ENCODE measurements at places on chromosomes 16 and 17.
A peak's percentile ranks its signal among the peaks of the same experiment; 100 is the strongest.

DNA sequence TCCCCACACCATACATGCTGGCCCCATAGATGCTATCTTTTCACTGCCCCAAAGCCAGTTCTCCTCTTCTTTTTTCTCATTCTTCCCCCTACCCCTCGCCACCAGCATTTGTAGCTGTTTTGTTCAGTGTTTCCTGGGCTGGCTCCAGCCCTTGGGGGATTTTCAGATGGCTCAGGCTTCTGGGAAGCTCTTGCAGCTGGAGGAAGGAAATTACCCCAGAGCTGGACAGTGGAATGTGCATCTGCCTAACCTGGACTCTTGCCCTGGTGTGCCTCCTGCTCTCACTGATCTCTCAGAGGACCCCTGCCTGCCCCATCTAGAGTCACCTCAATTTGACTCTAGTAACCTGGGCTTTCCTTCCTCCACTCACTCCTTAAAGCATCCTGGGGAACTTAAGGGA lies 82.8 kb downstream of the MYH13 start:
- DNase-seq: no peak

DNA sequence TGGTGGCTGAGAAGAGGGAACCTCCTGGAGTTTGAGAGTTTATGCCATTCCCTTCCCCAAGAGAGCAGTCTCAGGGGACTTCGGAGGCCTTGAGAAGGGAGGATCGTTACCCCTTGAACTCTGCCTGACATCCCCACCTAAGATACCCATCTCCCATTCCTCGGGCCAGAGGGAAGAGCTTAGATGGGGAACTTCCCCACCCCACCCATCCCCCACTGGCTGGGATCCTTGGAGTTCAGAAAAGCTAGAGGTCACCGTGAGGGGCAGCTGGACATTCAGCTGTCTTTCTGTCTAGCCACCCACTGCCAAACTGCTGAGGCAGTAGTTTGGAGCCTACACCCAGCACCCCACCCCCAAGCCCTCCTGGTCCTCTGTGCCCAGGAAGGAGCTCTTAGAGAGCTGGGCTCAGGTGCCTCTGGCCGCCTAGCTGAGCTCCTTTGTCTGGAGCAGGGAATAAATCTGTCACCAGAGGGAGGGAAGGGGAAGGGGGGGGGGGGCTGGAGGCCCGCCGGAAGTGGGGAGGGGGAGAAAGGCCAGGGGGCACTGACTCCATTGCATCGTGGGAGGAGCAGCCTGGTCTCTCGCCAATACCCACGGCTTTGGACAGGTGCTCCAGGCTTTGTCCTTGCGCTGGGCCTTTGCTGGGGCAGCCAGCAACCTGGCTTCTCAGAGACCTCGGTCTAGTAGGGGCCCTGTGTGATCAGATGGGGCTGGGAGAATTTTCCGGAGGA lies 1.0 kb downstream of the HSD11B2 start:
- no peak for DNase-seq

DNA sequence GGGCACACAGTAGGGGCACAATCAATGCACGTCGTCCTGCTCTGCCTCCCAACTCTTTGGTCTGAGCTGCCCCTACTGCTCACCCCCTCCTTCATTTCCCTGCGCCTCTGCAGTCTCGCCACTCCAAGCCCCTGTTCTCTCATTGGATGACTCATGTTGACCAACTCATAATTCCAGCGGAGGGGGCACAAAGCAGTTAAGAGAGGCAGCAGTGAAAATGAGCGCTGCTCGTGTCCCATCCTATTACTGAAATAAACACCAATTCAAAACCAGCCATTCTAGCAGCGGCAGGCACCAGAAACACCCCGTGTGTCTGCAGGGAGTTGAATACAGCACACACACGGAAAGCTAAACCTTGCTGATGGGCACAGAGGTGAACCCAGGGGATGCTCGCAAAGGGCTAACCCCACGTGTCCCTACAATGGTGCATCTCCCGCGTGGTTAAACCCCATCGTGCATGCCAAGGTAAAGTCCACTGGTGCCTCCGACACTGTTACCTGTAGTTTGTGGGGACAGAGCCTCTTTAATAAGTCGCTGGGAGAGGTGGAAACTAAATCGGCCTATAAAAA lies 310.4 kb downstream of the XYLT1 start:
- no peak for DNase-seq

DNA sequence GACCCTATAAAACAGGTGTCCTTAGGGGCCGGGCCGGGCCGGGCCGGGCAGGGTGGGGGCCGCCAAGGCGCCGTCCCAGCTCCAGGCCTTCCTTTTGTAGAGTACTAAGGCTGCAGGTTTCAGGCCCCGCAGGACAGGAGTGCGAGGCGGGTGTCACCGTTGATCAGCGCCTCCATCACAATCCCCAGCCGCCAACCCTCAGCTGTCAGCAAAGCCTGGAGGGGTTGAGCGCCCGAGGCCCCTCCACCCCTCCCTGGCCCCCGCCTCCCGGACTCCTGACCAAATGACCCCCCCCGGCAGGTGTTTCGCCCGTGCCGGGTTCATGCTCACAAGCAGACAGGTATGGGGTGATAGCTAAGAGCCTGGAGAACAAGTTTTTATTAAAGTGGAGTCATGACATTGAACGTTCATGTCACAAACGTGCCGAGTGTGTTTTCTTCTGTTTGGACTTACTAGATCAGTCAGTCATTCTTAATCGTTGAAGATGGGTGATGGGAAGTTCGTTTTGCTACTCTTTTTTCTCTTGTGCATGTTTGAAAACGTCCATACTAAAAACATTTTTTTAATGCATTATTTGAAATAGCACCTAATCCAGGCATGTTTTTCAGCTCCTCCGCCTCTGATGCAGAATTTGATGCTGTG lies 534 bp downstream of the ARL2BP start:
- no peak for DNase-seq

- DNase-seq: no peak
Measured at GRCh38 chr17:36503456-36504155, 17.1 kb downstream of the ZNHIT3 start.

DNA sequence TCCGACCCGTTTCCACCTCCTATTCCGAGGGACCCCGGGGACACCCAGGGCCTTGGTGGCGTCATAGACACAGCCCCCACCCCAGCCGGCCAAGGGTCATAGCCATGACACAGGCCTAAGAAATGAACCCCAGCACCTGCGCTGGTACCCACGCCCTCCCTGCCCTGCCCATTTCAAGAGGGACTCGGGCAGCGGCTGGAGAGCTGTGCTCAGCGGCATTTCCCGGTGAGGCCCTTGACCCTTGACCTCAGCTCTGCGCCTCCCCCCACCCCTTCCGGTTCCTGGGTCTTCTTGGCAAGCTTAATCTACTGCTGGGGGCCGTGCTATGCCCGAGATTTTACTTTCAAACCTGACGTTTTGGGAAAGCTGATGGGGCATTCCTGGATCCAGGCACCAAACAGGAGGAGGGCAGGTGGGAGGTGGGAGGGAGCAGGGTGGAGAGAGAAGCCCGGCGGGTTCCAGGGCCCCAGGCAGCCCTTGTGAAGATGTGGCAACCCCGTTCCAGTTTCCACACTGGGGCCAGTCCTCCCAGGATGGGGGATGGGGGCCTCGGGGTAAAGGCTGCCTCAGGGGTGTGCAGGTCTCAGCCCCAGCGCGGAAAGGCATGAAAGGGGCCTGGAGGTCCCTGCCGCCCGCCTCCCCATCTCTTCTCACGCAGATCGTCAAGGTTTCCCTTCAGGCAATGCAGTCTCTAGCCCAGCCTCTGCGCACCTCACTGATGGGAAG lies at the start of gene SLC22A31:
SLC22A31 (minus strand) TSS at position 414 of the 726 bp plus-strand sequence; CDS start at position 378, 36 bp downstream.
- peak; percentile 37 for DNase-seq

DNA sequence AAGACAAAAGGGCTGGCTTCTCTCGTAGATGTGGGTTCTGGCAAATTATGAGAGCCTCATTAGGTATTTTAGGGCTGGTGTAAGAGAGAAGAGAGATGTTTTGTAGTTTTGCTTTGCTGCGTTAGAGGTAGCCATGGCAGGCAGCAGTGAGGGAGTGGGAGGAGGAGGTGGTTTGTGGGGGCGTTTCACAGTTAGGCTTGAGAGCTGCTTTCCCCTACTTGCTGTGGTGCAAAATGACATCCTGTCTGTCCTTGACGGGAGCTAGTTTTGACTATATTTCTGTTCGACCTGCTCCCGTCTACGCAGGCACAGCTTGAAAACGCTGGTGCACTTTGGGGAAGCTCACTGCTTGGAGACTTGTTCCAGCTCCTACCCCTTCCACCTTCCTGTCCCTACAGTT lies 75.5 kb downstream of the SLC5A11 start:
- no peak for DNase-seq

DNA sequence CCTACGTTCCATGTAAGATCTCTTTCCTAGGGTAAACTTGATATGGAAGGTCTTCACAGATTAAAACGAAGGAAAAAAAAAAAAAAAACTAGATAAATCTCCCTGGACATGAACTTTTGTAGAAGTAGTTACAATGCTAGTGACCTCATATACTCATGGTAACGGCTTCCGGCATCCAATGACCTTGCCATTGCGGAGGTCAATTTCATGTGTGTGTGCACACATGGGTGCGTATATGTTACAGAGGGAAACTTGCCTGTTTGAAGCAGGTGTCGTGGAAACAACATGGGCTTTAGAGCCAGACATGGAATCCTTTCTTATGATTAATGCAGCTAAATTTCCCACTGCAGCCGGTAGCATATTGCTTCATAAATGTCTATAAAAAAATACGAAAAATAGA lies 435.5 kb downstream of the MAF start:
- no peak for DNase-seq

- peak; percentile 66 for DNase-seq
Measured at GRCh38 chr17:38584350-38584925, 21.3 kb downstream of the SRCIN1 start.

DNA sequence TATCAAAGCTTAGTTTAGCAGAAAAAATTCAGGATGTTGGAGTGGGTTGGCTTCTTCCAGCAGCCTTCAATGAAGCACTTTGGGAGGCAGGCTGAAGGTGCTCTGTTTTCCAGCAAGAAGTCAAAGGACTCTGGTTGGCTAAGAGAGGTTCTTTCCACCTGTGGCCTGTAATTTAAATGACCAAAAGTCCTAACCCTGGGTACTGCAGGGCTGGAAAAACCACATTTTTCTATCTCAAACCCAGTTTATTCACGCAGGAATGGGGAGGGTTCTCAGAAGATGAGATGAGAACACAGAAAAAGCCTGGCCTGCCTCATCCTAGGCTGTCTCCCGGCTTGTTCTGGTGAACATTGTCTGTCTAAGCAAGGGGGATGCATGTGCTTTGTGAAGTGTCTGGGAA lies 68.6 kb upstream of the ZFHX3 start:
- no peak for DNase-seq

- peak; percentile 77 for DNase-seq
Measured at GRCh38 chr16:3065069-3065741, at the start of gene IL32. TSS of gene IL32 (plus strand) at chr16:3065640. CDS start at chr16:3065812, 172 bp downstream.

- peak; percentile 88 for DNase-seq
Measured at GRCh38 chr16:2842340-2843000, 12.4 kb downstream of the ZG16B start.

DNA sequence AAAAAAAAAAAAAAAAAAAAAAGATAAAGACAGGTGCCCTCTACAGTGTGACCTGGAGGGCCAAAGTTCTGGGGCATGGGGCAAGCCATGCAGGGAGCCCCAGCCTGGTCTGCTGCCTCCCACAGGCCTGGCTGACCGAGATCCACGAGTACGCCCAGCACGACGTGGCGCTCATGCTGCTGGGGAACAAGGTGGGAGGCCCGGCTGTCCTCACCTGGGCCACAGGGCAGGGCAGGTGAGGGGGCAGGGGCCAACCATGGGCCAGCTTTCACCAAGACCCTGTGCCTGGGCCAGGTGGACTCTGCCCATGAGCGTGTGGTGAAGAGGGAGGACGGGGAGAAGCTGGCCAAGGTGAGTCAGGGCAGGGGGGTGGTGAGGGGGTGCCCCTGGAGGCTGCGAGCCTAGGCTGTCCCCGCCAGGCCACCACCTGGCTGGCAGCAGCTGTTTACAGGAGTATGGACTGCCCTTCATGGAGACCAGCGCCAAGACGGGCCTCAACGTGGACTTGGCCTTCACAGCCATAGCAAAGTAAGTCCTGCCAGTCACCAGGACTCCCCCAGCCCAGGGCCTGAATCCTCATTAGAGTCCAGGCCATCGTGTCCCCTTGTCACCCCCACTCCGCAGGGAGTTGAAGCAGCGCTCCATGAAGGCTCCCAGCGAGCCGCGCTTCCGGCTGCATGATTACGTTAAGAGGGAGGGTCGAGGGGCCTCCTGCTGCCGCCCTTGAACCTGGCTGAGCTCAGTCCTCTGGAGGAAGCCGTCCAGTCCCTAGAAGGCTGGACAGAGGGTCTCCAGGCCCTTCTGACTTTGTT lies 2.7 kb upstream of the TRAF7 start:
- peak; percentile 59 for DNase-seq

DNA sequence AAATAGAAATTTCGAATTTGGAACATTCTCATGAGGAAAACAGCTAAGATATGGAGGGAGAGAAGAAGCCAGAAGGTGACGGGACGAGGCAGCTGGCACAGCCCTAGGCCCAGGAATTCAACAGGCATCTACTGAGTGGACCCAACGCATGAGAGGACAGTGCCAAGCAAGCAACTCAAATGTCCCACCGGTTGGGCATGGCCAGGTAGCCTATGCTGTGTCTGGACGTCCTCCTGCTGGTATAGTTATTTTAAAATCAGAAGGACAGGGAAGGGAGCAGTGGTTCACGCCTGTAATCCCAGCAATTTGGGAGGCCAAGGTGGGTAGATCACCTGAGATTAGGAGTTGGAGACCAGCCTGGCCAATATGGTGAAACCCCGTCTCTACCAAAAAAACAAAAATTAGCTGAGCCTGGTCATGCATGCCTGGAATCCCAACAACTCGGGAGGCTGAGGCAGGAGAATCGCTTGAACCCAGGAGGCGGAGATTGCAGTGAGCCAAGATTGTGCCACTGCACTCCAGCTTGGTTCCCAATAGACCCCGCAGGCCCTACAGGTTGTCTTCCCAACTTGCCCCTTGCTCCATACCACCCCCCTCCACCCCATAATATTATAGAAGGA lies 2.0 kb downstream of the GH1 start:
- no peak for DNase-seq

GRCh38 chr16:23699100-23699499 lies 13.9 kb downstream of the ERN2 start:
- no peak for DNase-seq

GRCh38 chr16:28182183-28182582 lies 29.6 kb downstream of the XPO6 start:
- DNase-seq: peak; percentile 68

GRCh38 chr17:31508288-31509094 lies 117.0 kb downstream of the RAB11FIP4 start:
- DNase-seq: peak; percentile 68

GRCh38 chr17:31673076-31673475 lies 186.0 kb downstream of the COPRS start:
- DNase-seq: no peak

- no peak for DNase-seq
Measured at GRCh38 chr17:233473-233941, 52.1 kb upstream of the DOC2B start.

DNA sequence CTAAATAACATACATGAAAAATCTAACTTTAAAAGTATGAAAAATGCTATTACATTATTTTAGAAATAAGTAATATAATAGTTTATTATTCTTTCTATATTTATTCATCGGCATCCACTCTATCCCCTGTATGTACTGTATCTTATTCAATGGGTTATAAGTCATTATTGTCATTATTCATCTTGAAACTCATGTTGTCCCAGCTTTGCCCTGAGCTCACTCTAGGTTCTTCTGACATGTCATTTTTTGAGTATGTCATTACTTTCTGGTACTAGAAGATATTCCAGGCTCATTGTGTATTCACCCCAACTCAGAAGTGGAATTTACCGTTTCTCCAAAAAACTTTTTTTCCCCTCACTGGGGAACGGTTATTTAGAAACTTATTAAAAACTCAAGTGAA lies 53.0 kb upstream of the MNT start:
- DNase-seq: no peak

GRCh38 chr17:42760652-42761581 lies at the start of gene RAMP2:
TSS of gene RAMP2 (plus strand) at chr17:42761227. CDS start at chr17:42761262, 35 bp downstream.
- DNase-seq: no peak

Data from stimulated activated CD4-positive, alpha-beta T cell treated with anti-CD3 and anti-CD28 coated beads, Interleukin-4, amount 100 ng/mL, for 24 hours (primary cell).